T-helper 1 cell (primary cell): ENCODE measurements at places on chromosomes 6 and 20.
A peak's percentile ranks its signal among the peaks of the same experiment; 100 is the strongest.

DNA sequence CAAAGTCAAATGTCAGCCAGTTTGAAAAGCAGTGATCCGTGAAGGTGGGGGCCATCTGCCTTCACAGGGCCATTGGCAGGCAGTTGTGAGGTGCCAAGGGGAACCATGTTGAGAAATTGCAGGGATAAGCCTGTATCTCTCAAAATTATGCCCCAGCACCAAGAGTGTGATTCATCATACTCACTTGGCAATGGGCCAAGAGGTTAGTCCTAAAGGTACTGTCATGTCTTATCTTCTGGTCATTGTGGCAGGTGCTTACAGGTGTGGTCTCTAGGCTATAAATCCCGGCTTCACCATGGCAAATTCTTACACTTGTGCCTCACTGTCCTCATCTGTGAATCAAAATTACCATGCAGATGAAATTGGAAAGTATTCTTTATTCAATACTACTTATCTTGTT lies 150.7 kb upstream of the LAMP5 start:
- DNase-seq: no peak

DNA sequence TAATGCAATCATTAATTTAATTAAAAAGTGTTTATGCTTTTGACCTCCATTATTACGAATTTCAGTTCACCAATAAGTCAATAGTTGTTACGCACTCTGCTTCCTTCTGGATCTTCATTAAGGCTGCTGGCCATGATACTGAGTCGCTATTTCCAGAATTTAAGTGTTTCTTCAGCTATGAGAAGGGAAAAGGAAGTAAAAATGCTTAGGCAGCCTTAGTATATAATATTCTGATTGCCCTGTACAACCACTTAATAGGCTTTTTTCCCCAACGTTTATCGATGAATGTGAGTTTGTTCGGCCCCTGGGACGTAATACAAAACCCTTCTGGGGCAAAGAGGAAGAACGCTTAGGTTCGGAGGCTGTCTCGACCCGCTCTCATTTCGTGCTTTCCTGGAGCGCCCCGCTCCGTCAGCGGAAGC lies 644 bp downstream of the OARD1 start:
- no peak for DNase-seq

DNA sequence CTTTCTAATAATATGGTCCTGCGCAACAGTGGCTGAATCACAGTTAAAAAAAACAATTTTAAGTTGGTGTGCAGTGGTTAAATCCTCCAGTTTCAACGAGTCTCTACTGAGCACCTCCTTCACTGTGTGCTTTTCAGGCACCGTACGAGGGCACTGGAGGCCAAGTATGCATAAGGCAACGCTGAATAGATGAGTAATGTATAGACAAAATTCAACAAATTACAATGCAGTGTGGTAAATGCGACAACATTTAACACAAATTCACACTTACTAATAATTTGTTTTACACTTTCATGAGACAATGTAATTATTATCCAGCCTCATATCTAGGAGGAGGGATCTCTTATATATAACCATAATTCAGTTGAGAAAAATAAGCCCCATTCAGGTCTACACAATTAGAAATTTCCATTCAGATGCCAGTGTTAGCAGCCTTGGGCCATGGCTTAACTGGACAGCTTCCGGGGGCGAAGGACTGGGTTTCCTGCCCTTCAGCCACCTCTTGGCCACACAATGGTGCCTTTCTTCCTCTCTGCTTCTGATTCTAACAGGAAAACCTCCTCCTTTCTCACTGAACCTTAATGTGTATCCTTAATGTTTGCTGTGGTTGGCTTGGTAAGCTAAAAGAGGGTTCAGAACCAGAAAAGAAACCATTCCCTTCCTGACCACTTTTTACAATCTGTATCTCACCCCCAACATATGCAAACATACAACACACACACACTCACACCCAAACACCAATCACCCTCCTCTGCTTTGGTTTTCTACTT lies 51.9 kb downstream of the B4GALT5 start:
- no peak for DNase-seq

DNA sequence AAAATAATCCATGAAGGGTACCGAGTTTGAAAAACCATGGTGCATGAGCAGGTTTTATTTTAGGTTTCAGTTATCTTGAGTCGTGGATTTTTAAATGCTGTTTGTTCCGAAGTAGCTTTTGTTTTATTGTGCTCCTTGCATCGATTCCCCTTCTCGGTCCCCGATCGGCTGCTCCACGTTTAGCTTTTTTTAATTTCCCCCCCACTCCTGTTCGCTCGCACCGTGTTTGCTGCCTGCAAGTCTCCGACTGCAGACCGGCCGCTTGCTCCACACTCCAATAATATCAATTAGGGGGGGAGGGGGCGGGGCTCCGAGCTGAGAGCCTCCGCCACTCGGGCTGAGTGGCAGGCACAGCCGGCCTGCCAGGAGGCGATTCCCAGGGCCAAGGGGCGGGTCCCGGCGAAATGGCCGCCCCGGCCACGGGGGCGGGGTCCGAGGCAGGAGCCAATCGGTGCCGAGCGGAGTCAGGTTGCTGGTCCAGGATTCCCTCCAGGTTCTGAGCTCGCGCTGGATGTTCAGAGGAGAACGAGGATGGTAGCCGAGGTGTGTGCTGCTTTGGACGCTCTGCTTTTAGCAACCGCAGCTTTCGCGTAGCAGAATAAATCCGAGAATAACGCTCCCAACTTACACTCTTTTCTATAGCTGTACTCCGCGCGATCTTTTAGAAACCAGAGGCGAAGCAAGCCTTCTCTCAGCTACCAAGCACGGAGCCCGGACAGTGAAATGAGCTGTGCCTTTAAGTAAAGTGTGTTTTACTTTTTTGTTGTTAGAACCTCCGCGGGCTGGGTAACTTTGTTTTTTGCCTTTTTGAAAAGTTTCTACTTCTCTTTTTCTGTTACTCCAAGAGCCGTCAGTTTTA lies at the start of gene EPHA7:
Gene EPHA7 (minus strand): TSS at position 256 of the 859 bp plus-strand sequence. CDS start 218 bp downstream, at position 38.
- peak; percentile 39 for DNase-seq

GRCh38 chr20:43894491-43894890 lies 20.2 kb upstream of the TOX2 start:
- no peak for DNase-seq

DNA sequence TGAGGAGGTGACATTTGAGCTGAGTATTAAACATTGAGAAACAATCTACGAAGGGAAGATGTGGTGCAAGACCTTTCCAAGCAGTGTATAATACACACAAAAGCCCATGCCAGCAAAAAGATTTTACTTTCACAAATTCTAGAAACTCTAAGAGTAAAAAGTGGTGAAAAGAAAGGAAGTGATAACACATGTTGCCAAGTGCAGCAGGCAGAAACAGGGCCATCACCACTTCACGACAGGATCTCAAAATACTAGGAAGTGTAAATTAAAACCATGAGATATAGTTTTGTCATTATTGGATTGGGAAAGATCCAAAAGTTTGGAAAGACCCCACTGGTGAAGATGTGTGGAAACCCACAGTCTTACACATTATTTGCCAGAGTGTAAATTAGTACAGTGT lies 1.7 kb upstream of the ENTPD6 start:
- DNase-seq: no peak
